CD4-positive, alpha-beta T cell treated with Interleukin-6 at 100 ng/mL for 8 hours (primary cell): ENCODE measurements at places on chromosomes 5 and 9.

DNA sequence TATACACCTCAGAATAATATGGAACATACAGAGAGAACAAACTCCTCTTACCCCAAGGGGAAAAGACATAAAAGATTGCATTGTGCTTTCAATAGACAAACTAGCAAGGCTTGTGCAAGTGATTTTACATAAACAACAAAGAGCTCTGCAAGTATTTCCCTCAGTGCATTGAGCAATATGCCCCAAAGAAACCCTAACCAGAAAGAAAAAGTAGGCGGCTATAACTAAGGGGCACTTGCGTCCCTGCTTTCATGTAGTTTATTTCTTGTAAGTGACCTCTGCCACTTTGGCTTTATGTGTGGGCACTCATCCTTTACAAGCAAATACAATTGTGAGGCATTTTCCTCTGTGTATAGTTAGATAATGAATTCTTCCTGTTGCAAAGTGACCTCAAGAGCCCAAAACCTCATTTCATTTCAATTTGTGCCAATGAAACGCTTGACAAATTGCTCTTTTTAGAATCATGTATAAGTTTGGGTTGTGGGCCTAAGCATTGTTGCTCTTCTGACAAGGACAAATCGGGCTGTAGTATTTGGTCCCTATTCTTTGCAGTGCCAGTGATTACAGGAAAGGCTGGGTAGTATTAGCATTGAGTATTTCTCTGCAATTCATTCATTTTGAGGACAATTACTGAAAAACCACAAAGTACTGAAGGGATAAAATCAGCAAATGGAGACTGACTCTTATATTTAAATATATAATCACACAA is 282.2 kb downstream of the DTWD2 start:
- DNase-seq, result no peak

- no peak for DNase-seq
Measured at GRCh38 chr9:91714020-91714806, 235.8 kb downstream of the ROR2 start.

DNA sequence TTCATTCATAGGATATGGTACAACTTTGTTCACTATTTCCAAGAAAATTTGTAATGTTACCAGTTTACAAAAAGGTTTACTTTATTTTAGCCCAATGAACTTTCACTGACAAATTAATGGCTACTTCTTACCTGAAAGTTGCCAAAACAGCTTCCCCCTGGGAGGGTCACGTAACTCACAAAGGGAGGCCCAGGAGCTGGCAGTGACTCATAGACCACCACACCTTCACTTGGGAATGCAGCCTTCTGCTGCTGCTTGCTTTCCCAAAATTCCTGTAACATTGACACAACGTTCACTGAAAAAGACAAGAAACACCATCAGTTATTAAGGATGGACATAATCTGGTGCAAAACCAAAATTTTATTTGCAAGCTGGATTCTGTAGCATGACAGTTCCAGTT is 18.1 kb downstream of the LIX1 start:
- DNase-seq, result no peak

GRCh38 chr5:122056913-122057312 is 21.1 kb downstream of the LOX start:
- no peak for DNase-seq

DNA sequence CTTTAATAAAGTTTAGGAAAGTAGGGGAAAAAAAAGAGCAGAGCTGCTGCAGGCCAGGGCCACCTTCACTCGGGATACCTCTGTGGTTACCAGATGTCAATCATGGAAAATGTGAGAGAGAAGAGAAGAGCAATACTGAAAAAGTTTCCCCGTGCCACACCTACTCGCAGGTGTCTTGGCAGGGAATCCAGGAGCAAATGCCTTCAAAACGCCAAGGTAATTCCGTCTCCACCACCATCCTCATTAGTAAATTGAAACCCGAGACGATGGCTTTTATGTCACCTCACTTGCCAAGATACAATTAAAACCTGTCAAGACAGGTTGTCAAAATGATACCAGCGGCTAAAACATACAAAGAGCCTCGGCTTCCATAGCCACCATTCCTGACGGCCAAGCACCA is 49.7 kb downstream of the FAM81B start:
- DNase-seq, result no peak

- DNase-seq, result peak; percentile 27
Measured at GRCh38 chr9:99720455-99721050, 101.1 kb upstream of the NR4A3 start.
